Erythroblast (primary cell): ENCODE measurements at places on chromosomes 12 and 14.

DNA sequence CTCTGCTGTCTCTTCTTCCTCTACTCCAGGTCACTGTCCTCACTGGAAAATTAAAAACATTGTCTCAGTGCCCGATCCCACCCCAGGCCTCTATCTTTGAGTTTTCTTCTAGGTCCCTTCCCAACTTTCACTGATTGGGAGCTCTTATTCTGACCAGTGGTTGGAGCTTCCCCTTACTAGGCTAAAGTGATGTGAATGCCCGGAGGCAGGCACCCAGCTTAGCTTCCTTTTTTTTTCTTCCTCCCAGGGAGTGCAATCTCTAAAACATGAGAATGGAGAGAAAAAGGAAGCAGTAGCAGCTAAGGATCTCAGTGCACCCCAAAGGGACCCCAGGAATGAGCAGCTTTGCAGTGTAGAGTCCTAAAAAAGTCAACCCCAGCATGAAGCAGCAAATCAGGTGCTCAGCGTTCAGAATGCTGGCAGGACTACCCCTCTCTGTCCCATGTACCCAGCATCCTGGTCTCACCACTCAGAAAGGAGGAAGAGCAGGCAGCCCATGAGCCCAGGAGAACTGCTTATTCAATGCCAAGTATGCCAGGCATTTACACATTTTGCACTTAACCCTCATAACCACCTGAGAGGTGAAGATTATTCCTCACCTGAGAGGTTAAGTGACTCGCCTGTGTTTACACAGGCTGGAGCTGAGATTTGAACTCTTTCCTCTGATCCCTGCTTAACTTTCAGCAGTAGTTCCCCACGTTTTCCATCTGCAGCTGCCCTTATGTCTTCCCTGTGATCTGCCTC lies 146.2 kb upstream of the PWP1 start:
- no peak for DNase-seq

DNA sequence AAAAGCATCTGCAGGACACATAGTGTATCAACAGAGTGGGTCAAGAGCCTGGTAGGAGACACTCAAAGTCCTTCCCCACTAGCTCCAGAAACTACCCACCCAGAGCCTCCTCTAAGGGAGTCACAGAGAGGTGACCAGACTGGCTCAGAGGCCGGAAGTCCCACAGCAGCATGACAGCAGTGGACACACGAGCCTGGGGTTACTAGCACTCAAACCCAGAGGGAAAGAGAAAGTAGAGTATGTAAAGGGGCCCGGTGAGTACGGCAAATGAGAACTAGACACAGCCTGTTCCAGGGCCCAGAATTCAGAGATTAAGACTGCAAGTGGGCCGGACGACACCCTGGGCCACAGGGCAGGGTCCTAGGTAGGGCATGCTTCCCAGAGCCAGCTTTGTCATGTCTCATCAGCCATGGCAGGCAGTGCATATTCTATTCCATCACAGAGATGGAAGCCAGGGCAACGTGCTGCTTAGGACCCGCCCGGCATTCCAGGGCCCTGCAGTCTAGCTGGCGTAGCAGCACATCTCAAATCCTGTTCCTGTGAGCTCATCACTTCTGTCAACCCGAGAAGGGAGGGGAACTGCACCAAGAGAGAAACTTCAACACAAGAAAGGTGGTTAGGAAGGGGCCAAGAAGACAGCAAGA lies 4.2 kb downstream of the IFFO1 start:
- DNase-seq, result no peak

DNA sequence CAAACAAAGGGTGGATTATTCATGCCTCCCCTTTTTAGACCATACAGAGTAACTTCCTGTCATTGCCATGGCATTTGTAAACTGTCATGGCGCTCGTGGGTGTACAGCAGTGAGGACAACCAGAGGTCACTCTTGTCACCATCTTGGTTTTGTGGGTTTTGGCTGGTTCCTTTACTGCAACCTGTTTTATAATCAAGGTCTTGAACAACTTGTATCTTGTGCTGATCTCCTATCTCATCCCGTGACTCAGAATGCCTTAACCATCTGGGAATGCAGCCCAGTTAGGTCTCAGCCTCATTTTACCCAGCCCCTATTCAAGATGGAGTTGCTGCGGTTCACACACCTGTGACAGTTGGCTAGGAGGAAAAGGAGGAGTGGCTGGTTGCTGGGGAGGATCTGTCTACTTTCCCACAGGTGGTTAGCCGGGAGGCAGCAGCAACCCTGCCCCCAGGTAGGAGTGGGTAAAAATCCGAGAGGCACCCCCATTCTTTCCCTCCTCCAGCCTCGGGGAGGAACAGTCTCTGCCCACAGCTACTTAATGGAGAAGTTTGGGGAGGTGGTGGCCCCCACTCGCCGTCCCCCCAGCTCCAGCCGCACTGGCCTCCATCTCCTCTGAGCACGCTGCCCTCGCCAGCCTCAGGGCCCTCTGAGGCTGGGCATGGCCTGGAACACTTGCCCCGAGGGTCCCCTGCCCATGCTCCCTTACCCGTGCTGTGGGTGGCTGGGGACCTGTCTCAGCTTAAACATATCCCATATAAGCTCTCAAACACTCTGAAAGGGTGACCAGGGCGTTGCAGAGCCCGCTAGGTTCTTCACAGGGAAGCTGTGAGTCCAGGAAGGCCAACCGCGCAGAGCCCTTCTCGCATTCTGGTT lies 41.7 kb downstream of the SMIM41 start:
- DNase-seq, result no peak

GRCh38 chr12:13033476-13033875 lies 10.7 kb upstream of the FAM234B start:
- no peak for DNase-seq

- no peak for DNase-seq
These were observed 72.9 kb upstream of the ST8SIA1 start for GRCh38 chr12:22407397-22407796.

GRCh38 chr14:68423686-68424085 lies 369.2 kb downstream of the ZFP36L1 start:
- DNase-seq, result no peak

DNA sequence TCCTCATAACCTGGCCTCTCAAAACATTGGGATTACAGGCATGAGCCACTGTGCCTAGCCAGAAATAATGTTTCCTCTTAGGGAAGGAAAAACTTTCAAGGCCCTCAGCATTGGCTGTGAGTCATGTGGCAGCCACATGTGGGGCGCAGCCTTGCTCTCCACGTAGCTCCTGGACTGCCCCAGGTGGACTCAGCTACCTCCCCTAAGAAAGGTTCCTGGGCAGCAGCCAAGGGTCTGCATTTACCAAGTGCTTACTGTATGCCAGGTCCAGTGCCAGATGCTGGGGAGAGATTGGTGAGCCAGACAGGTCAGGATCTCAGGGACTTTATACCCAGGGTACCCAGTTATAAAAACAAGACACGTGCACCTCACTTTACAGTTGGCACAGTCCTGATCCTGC lies 3.7 kb upstream of the TRPV4 start:
- DNase-seq, result no peak

- DNase-seq, result no peak
These were observed 40.9 kb downstream of the CCDC85C start for GRCh38 chr14:99562856-99563748.

GRCh38 chr12:114335607-114336006 lies 70.3 kb downstream of the TBX5 start:
- DNase-seq, result no peak

DNA sequence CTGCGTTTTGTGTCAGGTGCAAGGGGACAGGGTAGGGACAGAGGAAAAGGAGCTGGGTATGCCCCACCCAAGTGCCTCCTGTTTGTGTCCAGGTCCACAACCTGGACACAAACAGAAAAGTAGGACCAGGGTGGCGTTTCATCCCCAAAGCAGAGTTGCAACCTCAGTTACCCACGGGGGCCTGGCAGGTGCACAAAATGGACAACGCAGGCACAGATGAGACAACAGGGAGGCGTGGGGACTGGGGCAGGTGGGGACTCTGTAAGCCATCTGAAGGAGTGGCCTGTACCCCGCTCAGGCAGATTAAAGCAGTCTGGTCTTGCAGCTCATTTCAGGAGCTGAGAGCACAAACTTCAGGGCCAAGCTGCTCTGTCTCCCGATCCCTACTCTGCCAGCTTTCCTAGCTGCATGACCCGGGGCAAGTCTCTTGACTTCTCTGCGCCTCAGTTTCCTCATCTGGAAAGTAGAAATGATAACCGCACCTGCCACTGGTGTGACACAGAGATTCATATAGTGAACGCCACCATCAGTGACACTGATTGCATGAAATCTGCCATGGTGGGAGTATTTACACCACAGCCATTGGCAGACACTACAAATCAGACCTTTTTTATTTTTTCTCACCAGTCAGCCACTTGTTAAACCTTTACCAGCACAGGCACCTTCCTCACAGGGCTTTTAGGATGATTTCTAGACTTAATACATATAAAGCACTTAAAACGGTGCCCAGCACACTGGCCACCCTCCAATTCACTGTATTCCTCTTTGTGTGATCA lies 123.0 kb downstream of the PHETA1 start:
- no peak for DNase-seq

GRCh38 chr12:65533177-65533883 lies 254.8 kb downstream of the MSRB3 start:
- no peak for DNase-seq

- no peak for DNase-seq
These were observed 3.3 kb downstream of the HHIPL1 start for GRCh38 chr14:99648027-99648784.

- DNase-seq, result no peak
These were observed 71.7 kb downstream of the GRIP1 start for GRCh38 chr12:66607147-66607546.

DNA sequence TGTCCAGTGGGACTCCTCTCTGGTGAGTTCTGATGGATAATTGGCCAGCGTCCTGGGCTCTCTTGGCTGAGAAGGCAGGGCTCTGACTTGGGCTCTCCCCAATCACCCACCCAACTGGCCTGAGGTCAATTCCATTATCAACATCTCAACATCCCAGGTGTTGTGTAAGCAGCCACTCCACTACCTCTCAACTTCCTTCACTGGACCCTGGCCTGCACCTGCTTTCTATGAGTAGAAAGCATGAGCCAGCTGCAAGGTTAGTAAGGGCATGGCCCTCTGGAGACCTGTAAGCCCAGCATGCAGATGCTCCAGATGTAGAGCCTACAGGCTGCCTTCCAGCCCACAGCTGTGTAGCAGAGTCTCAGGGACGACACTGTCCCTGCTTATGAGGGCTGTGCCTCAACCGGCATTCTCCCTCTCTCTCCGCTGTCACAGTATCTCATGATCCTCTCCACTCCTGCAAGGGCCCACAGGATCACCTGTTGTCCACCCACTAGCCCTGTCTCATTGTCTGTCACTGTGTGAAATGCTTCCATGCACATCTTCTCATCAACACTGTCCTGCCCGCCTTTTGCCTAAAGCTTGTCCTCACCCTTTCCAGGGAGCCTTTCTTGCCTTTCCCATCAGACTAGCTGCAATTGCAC lies 5.4 kb upstream of the KRT81 start:
- no peak for DNase-seq

GRCh38 chr12:95328708-95329107 lies 111.1 kb downstream of the VEZT start:
- no peak for DNase-seq

DNA sequence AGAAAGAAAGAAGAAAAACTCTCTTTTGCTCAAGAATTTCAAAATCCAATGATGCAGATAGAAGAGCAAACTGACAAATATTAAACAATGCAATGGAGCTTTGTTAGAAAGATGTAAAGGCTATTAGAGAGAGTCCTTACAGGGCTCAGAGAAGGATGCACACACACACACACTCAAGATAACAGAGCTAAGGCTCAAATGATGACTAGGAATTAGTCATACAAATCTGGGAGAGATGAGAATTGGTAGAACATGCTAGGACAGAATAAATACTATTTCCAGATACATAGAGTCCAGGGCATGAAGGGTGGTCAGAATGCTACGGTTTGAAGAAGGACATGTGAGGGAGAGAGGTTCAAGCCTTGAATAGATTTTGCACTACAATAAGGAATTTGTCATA lies 650.1 kb upstream of the MDGA2 start:
- no peak for DNase-seq

DNA sequence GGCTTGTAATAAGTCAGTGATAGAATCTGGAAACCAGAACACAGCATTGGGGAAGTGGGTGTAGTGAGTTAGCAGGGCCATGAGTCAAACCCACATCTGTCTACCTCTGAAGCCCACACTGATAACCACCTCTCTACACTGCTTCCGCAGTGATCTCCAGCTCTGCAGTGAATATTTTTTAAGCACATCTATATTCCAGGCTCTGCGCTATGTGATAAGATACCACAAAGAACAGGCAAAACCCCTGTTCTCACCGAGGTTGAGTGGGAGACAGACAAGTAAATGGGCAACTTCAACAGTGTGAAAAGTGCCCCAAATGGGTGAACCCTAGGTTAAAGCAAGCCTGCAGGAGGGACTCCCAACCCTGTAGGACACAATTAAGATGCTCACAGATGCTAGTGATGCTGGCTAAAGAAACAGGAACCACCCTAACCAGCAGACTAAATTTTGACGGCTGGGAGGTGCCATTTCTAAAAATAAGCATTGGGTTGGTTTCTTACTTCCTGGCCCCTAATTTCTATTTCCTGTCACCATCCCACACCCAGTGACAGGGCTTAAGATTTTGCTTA lies 375.0 kb downstream of the DPF3 start:
- DNase-seq, result no peak

DNA sequence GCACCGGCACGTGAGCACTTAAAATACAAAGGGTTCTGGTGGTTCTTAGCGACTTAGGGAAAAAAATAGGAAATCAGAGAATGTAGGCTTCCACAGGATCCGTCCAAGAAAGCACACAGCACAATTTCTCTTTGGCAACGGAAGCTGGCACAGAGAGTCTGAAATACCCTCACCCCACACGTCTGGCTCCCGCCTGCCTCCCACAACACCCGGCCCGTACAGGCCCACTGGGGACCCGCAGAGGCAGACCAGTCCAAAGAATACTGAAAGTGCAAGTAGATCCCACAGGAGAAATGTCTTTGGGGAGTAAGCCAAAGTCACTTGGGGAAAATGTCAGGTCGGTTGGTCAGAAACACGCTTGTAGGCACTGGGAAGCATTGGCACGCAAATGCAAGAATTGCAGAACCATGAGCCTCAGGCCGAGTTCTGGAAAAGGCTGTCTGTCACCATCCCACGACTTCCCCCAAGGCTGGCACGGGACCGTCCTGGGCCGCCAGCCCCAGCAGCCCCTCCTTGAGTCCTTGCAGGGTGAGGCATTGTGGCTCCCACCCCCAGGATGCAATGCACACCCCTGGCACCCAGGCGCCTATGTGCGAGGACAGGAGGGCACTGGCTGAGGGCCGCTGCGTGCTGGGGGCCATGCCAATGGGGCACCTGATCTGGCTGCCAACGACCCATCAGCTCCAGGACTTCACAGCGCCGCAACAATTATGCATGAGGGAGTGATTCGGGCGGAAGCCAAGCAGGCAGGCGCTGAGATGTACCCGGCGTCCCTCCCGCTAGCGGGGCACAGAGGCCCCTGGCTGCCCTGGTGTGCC lies 29.7 kb downstream of the CHGA start:
- no peak for DNase-seq

GRCh38 chr12:2295941-2296461 lies 243.2 kb downstream of the CACNA1C start:
- no peak for DNase-seq
